H4 (cell line): ENCODE measurements at places on chromosomes 2 and 18. TPM values are rescaled to one million over a fixed set of nuclear protein-coding genes. Genes with fewer than 3 reads are reported as not detected.
A peak's percentile ranks its signal among the peaks of the same experiment; 100 is the strongest.

DNA sequence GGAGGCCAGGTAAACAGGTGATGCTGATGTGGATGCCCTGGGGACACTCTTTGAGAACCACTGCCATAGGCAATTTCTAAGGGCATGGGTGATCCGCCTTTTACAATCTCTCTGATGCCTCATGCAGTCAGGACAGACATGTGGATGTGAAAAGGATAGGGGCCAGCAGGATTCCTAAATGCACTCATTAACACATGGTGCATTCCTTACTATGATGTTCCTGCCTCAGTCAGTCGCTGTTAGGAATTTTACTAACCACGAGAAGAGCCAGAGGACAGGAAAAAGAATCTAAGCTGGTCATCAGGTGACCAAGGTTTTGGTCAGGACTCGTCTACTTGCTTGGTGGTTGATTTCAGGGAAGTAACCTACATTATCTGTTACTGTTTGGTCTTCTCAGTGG is 191.0 kb downstream of the ARL4C start:
- DNase-seq: no peak

DNA sequence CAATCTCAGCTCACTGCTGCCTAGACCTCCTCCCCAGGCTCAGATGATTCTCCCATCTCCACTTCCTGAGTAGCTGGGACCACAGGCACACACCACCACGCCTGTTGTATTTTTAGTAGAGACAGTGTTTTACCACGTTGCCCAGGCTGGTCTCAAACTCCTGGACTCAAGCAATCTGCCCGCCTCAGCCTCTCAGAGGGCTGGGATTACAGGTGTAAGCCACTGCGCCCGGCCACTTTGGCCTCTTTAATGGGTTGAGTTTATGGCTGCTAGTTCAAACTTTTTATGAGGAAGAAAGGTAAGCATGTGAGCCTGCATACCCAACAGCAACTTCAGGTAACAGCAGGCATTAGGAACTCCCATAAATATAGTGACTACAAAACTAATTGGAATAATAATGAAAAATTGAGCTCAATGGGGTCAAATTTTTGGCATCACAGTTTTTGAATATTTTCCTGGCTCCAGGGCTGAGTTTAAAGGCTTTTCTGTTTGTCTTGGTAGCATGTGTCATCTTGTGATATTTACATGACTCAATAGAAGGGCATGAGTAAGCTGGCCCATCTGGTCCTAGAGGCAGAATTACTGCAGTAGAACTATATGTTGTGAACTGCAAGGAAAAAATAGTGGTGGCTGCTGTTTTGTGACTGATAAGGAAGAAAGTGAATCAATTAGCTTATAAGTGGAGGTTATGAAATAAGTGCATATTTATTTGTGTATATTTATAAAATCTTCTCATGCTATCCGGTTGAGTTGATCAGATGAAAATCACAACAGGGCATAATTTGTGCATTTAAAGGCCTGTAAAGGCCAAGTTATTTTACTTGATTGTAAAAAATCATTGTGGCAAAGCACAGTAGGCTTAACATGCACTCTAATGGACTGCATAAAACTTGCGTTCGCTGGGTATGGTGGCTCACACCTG is 24.8 kb downstream of the GALM start:
- DNase-seq: peak; percentile 89

DNA sequence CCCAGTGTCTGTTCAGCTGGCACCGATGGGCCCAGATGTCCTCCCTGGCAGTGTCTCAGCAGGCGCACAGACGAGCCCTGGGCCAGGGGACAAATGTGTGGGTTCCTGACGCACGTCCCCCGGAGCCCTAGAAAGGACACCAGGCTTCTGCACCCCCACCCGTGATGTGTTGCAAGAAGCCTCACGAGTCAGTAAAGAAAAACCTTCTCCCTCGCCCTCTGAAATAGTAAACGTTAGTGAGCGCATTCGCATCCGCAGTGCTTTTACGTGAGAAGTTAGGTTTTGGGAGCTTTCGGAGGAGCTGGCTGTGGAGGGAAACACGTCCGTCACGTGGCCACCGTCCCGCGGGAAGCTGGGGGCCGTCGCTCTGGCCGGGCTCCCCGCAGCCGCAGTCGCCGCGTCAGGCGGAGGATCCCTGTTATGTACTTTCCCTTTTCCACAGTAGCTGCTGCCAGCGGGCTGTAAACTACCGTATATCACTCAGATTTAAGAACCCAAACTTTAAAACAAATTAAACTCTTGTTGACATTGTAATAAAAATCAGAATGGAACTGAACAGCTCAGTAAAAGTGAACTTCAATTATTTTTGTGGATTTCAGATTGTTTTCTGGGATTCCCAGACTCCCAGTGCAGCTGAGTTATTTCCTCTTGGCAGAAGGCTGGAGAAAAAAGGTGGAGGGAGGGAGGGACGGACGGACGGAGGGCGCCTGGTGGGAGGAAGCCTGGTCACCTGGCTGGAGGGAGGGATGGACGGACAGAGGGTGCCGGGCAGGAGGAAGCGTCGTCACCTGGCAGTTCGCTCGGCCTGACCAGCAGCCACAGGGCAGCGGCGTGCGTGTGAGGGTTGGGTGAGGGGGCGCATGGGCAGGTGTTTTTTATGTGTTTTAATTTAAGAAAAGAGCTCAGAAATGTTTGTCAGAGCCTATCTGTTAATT is 112.1 kb downstream of the NFATC1 start:
- DNase-seq: no peak

- DNase-seq: no peak
Observed at GRCh38 chr2:128450211-128451024, 131.8 kb upstream of the HS6ST1 start.

DNA sequence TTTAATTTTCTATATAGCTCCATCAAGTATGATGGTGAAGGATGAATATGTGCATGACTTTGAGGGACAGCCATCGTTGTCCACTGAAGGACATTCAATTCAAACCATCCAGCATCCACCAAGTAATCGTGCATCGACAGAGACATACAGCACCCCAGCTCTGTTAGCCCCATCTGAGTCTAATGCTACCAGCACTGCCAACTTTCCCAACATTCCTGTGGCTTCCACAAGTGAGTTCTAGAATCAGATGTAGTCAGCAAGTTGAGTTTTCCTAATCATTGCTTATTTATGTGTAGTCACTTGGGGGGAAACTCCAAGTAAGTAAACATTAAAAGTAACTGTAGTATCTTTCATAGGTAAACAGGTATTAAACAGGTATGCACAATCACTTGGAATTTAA is 24.8 kb downstream of the SMAD4 start:
- no peak for DNase-seq

GRCh38 chr18:32907648-32908423 is 135.0 kb upstream of the KLHL14 start:
- no peak for DNase-seq

GRCh38 chr2:43087413-43087812 is 139.0 kb downstream of the ZFP36L2 start:
- DNase-seq: no peak

DNA sequence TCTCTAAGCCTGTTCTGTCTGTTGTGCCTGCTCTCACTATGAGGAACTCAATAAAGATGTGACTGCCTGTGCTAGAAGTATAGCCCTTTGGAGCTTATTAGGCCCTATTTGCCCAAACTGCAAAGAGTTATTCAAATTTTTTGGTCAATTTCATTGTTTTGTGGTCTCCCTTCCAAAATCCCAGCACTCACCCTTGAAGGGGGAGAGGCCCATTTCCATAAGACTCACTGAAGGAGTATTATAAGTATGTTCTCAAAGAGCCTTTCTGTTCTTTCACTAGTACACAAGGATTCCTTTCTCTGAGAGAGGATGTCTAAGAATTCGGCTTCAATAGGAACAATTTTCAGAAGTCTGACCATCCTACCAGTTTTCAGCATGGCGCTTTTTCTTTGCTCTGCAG is 641.9 kb upstream of the REG3G start:
- no peak for DNase-seq

DNA sequence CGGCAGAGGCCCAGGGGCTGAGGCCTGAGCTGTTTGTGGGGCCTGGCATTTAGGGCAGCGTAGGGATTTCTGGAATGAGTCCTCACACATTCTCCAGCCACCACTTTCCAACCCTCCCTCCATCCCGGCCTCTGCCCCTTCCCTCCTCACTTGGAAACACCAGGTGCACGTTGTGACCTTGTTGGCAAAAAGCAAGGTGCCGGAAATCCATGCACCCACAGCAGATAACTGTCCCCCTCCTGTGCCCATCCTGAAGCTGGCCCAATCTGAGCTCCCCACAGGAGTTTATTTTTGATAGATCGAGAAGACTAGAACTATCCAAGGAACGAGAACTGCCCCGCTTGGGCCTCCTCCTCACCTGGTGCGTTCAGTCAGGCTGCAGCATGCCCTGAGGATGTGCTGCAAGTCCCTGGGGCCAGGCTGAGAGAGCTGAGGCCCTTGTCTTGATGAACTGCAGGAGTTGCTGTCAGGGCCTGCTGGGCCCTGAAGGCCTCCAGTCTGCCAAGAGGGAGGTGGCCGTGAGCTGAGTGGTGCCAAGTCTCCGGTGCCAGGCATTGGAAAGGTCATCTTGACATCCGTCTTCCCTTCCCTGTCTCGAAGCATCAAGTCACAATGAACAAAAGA is 55.8 kb downstream of the CTIF start:
- no peak for DNase-seq

GRCh38 chr2:116719836-116720235 is 1094.7 kb upstream of the DDX18 start:
- peak; percentile 76 for DNase-seq

DNA sequence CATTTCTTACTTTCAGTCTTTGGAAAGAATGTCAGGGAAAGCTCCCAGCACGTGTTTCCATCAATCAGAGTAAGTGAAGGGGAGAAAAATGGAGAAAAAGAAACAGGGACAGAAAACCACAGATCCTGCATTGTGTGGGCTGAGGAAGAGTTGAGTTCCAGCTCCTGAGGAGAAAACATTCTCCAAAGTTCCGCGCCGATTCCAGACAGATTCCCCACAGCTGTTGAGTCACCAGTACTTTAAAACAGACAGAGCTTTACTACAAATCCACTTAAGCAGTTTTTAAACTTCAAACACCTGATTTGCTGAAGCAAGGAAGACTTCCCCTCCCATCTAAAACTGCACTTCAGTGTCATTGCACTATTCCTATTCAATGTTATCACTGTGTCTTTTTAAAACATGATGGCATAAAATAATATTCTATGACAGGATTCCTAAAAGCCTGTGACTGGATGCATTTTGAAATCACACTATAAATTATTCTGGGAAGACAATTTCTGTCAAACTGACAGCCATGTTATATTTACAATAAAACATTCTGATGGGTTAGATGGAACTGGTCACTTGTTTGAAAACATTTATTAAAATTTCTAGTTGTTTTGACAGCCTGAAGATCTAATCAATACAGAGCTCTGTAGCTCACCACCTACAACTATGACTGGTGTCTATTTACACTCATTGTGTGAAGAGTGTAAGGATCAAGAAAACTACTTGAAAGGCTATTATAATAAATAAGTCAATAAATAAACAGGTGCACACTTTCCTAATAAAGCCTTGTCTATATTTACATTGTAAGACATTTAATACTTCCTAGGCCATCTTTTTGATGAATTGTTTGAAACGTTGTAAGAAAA is 40.9 kb downstream of the TCF4 start:
- no peak for DNase-seq

DNA sequence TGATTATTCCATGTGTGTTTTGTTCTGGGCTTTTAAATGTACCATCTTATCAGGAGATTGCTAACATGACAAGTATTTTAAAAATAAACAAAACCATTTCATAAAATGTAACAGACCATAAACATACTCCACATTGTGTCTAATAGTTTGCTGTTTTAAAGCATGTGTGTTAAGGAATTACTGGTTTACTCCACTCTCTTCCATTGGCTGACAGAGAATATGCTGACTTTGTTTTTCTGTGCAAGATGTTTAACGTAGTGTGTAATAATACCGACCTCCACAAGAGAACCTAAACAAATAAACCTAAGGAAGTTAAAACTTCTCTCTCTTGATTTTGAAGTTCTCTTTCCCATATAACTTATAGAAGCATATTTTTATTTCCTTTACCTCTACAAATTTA is 17.0 kb upstream of the TMEM18 start:
- DNase-seq: no peak

The CNDP1 gene
- total RNA-seq: not detected in 2 replicates

DNA sequence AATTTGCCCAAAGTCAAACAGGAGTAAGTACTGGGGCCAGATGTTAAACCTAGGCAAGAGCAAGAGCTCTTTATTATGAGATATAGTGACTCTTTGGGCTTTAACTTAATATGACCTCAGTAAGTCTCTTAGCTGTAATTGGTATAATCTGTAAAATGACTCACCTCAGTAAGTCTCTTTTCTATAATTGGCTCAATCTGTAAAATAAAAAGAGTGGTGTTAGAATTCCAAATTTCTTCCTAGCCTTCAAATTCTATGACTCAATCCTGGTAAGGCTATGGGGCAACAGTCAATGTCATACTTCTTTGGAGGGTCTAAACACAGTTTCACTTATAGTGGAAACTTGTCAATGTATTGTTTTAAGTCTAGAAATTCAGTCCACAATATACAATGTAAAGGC is 1608.9 kb upstream of the PIK3C3 start:
- no peak for DNase-seq

DNA sequence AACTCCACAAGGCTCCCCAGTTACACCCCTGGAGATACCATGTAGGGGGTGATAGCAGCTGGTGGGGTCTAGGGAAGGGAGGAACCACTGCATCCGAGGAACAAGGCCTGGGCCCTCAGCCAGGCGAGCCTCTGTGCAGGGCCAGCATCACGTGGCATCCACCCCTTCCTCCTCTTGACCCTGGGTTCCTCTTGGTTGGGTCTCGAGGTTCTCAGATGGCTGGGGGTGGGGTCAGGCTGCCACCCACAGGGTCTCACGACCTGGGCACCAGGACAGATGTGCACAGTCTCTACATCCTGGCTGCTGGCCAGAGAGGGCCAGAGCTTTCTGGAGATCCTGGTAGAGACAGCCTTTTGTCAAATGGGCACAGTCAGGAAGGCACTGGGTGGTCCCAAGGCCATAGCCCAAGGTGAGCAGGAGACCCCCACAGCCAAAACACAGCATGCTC is 10.4 kb downstream of the HS6ST1 start:
- DNase-seq: no peak

The ADCYAP1 gene
- total RNA-seq: 0.47 and 0.83 TPM in 2 replicates

The ABCB11 gene
- not detected in 2 replicates for total RNA-seq

DNA sequence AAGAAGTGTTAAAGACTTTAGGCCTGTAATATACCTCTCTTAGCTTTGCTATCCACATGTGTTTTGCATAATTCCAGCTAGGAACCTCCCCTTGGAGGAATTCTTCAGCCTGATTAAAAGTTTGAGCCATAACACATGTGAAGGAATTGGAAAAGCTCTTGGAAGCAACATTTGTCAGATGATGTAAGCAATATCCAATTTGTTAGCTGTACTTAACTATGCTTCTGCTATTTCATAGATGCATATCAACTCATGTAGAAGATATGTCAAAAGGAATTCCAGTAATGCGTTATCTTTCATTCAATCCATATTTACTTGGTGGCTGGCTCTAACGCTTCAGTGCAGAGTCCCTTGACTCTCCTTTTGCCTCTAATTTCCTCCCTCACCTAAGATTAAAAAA is 46.2 kb downstream of the PKP4 start:
- DNase-seq: no peak

DNA sequence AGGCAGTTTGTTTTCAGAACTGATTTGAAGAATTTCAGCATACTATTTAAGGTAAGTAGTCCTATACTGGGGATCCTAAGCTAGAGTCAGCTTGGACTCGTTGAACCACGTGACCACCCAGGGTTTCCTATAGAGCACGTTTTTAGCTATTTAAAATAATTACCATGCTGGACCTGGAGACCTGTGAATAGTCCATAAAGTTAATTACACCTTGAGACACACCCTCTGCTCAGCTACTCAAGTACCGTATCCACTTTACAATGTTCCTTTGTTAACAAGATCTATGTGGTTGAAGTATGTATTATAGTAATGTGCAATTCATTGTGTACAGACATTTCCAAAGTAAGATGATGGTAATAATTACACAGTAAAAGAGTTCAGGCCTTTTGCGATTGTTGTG is 67.6 kb downstream of the CRIM1 start:
- DNase-seq: no peak
